RWPE2 (cell line): ENCODE measurements at places on chromosomes 12 and 14.

DNA sequence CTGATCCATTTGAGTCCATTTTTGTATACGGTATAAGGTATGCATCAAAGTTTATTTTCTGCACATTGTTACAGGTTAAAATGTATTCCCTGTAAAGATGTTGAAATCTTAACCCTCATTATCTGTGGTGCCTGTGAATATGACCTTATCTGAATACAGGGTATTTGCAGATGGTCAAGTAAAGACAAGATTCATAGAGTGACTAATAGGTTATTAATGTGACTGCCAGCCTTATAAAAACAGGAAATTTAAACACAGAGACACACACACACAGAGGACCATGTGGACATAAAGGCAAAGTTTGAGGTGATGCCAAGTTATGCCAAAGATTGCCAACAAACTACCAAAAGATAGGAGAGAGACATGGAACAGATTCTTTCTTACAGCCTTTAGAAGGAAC lies 347.2 kb upstream of the DCN start:
- no peak for DNase-seq

GRCh38 chr14:78401866-78402265 lies 231.7 kb downstream of the NRXN3 start:
- no peak for DNase-seq

GRCh38 chr14:89359477-89360222 lies 57.4 kb downstream of the FOXN3 start:
- no peak for DNase-seq

GRCh38 chr12:20472102-20472782 lies 103.9 kb downstream of the PDE3A start:
- DNase-seq = no peak

GRCh38 chr14:68874746-68875155 lies 81.9 kb upstream of the ZFP36L1 start:
- no peak for DNase-seq

GRCh38 chr12:22101749-22102243 lies 55.8 kb downstream of the CMAS start:
- peak; percentile 66 for DNase-seq

DNA sequence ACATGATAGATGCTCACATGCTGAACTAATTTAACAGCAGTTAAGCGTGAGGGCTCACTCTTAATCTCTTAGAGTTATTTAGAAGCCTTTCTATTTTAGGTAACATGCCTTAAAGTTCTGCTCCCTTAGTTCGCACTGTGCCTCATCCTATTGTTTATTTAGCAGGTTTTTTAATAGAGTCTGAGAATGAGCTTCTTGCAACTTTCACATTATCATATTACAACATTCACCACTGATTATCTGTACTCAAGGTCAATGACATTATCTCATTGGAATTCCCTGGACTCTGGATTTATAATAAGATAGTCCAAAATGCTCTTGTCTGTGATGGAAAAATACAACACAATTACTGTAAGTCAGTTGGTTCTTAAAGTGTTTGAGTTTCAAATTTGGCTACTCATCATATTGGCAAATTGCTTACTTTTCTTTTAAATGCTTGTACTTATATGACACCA lies 183.6 kb upstream of the SLC38A2 start:
- DNase-seq = no peak

DNA sequence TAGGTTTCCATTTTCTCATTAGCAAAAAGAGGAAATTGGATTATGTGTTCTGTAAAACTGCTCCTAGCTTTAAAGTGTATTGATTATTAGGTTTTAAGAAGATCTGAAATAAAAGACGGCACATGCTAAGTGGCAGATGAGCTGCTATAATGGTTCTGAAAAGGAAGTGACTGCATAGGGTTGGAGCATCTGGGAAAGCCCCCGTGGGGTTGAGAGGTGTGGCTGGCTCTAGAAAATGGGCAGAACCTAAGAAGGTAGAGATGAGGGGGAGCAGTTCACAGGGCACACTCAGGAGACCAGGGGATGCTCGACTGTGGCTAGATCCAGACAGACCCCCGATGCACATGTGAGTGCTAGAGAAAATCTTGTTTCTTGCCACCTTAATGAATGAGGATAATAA lies 1.9 kb downstream of the IFNG-AS1 start:
- no peak for DNase-seq

GRCh38 chr12:132133952-132134652 lies 10.0 kb downstream of the DDX51 start:
- DNase-seq = no peak

DNA sequence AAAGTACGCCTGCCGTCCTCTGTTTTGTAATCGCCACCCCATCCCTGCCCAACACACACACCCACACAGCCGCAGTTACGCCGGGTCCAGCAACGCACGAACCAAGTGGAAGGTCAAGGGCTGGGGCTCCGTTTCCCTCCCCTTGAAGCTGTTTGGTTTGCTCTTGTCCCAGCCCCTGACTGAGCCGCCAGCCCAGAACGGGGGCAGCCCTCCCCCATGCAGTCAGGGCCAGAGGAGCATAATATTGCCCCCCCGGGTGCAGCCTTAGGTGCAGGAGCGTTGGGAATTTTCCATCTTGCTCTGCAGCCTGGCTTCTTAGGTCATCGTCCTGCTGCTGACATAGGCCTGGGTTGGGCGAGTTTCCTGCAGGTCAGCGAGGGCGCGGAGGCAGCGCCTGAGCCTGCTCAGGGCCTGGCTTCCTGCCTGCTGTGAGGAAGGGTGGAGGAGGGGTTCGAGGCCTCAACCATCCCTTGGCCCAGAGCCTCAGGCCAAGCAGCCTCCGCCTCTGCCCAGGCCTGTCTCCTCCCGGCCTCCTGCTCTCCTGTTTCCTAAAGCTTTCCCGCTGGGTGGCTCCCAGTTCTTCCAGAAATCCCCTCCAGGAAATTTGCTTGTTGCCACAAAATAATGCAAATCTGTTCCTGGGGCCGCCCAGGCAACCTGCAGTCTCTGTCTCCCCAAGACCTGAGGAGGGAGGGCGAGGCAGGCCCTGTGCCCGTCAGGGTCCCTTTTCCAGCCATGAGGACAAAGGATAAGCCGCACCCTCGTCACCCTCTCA lies 44.5 kb downstream of the PSMA6 start:
- peak; percentile 95 for DNase-seq

- no peak for DNase-seq
These were observed 678.6 kb downstream of the BCL11B start for GRCh38 chr14:98593361-98593761.
